ENCODE measurements at places on chromosomes 5 and 9.

- no peak for DNase-seq
These were observed 555.5 kb downstream of the CDH9 start for GRCh38 chr5:26482810-26483375.

- DNase-seq = peak; percentile 40
These were observed 12.6 kb upstream of the TMEM38B start for GRCh38 chr9:105681724-105682123.

DNA sequence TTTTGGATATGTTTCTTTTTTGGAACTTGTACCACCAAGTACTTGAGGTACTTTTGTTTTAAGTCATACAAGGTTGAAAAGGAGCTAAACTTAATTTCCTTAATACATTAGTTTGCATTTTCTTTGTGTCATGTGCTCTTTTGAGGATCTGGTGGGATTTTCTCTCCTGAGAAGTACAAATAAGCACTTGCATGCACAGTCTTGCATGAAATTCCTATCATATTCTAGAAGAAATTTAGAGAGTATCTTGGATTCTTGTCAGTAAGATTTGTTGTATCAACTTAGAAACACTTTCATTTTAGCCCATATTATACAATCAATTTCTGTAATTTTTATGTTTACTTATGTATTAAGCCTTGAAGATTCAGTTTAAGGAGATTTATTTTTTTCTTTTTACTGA, 64.9 kb downstream of the CCNH start:
- peak; percentile 22 for DNase-seq

GRCh38 chr9:95118596-95118995, 198.9 kb downstream of the FANCC start:
- DNase-seq = peak; percentile 64

GRCh38 chr9:70012569-70012968, 31.1 kb upstream of the MAMDC2 start:
- no peak for DNase-seq

DNA sequence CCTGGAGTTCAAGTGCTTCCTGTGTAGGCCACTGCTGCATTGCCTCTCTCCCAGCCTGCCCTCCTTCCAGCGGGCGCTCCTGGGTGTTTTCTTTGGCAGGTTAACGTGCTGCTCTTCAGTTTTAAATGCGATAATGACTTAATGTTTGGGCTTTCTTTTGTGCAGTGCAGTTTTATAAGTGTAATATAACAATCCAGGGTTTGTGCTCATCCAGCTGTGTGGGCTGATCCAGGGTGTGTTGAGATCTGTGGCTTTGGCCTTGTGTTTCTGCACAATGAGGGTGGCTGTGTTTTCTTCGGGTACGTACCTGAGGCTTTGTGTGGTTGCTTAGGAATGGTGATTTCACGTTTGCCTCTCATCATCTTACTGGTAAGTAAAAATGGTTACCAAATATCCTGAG, 50.6 kb downstream of the PCSK5 start:
- no peak for DNase-seq

- DNase-seq = no peak
These were observed 60.5 kb downstream of the NUP155 start for GRCh38 chr5:37310360-37310759.

GRCh38 chr9:21677387-21677786, 125.0 kb upstream of the MTAP start:
- DNase-seq = no peak

- DNase-seq = no peak
These were observed 185.1 kb downstream of the RGS3 start for GRCh38 chr9:113648586-113648985.

DNA sequence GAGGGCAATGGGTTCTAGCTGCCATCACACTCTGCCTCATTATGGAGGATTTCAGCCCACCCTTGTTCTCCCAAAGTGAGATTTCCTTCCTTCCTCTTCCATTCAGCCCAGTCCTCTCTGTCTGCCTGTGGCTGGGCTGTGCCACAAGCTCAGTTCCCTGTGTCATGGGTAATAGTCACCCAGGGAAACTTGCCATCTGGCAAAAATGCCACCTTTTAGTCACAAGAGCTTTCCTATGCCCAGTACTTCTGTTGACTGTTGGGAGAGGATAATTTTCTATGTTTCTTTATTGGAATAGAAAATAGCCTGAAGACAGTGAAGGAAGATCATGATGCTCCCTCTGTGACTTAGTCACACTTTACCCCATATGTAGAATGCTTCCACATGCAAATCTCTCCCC, 71.4 kb downstream of the TLR4 start:
- DNase-seq = no peak

DNA sequence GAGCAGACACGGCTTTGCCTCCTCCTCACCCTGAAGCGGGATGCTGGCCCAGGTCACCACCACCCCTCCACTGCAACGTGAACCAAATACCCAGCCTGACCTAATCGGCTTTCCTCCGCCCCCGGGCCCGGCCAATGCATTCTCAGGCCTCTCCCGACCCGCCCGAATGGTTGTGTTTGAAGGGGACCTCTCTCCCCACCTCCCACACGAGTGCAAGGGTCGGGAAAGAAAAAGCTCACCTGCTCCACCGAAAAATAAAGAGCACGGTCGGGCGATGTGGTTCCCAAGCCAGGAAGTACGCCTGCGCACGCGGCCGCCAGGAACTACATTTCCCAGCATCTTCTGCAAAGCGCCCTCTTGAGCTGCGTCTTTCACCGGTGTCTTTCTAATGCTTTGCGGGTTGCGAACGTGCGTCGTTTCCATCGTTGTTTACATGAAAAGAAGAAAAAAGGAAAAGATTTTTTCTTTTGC, at the start of gene ZNF883:
Gene ZNF883 (minus strand): TSS at position 282 of the 471 bp plus-strand sequence.
- DNase-seq = peak; percentile 47

DNA sequence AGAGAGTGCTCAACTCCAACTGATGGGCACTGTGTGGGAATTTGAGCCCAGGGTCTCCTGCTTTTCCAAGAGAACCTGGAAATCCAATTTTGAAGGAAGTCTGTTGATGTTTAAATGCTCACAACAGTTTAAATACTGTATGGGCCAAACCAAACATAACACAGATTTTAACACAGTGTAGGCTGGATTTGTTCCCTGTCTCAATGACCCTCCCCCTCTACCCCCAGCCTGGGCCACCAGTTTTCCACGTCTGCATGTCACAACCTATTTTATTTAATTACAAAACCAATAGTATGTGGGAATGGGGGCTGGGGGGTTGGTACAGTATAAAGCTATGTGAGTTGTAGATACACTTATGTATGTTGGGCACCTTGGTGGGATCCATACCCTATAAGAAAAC, 11.7 kb downstream of the PALM2AKAP2 start:
- DNase-seq = no peak

DNA sequence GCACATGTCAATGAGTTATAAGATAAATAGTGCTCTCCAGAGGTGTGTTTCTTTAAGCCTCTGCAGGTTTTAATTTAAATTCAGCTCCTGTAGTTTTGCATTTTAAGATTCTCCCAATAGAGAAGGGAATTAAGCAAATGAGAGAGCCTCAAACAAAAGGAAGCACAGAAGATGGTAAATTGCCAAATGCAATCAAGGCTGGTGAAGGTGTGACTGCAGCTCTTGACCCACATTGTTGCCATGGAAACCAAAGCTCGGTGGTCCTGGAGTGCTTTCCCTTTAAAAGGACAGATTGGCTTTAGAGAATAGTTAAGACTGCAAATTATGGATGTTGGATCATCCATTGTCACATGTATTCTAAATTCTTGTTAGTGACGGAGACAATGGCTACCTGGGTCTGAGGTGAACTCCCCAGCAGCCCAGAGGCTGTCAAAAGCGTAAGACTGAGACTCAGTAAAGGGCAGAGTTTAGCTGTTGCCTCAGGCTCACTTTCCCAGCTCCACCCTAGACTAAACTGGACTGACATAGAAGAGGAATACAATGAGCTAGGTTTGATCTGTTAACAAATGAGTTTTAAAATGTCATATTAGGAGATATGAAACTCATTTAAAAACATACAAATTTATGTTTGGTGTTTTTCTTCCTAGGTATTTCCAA, 12.3 kb downstream of the GAPT start:
- no peak for DNase-seq

- DNase-seq = no peak
These were observed 1400.7 kb downstream of the CDH12 start for GRCh38 chr5:21452449-21452848.

DNA sequence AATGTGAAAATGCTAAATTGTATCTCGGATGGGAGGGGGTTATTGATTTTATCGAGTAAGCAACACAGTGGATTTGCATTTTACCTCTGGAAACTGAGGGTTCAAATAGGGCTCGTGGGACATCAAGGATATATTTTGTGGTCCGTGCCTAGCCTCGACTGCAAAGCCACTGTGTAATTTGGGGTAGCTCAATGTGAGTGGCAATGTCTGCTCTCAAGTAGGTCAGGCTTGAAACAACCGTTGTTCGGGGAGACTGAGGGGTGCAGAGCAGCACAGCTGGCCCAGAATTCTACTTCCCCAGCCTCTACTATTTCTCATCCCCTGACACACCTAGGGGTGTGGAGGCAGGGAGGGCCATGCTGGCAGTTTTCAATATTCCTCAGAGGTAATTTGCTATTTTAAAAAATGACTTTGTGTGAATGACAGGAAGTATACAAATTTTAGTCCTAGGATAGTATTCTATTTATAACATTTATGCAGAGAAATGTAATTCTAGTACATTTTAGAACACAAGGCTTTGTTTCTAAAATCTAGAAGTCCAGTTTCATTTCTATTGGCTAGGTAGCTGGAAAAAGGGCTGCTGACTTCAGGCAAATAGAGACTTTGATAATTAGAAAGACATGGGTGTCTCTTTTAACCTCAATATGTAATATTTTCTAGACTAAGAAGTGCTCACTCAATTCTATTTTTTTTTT, 1.4 kb upstream of the DAB2 start:
- no peak for DNase-seq

- DNase-seq = peak; percentile 15
These were observed 35.8 kb downstream of the PIK3R1 start for GRCh38 chr5:68251386-68251785.

DNA sequence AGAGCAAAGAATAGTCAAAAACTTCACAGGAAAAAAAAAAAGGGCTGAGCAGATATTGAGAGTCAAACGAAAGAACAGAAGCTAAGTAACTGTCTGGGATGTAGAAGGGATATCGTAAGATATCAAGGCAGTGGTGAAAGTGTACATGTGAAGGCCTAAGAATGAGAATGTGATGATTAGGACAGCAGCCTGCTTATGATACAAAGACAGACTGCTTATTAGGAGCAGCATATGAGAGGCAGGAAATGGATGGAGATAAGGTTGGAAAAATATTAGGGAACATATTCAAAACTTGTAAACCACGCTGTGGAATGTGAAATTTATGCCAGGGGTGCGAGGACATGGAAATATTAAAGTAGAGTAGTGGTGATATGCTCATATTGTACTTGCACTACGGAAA, 133.1 kb upstream of the FAM174A start:
- DNase-seq = no peak

DNA sequence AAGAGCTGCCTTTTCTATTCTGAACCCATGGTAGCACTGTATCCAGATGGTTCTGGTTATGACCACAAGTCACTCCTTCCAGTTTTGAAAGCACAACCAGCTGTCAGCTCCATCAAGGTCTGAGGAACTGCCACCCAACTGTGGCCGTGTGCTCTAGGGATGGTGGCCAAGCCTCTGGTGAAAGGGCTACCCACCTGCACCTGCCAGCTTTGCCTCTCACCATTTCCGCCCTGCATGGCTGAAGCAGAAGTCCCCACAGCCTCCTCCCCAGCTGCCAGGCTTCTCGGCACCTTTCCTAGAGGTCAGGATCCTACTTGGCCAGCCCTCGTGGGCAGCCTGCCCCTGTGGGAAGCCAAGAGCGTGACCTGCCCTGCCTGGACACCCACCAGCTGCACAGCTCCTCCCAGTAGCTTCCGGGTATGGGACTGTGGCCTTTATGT, 16.8 kb downstream of the SEMA5A start:
- no peak for DNase-seq

DNA sequence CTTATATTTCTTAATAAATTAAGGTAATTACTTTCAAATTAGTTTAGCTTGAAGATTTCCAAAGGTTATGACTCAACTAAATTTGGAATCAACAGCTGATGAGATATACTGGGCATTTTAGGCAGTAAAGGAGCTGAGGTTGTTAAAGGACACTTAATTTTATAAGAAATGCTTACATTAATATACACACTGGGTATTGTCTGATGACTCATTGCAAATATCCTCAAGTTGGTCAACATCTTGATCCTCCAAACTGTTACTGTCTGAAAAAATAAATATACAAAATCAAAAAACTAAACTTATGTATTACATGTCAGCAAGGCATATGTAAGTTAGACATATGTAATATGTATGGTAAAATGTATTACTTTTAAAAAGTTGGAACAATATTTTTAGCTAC, 3.4 kb downstream of the GFM2 start:
- no peak for DNase-seq

GRCh38 chr5:81181576-81182316, 51.4 kb upstream of the CKMT2 start:
- no peak for DNase-seq

DNA sequence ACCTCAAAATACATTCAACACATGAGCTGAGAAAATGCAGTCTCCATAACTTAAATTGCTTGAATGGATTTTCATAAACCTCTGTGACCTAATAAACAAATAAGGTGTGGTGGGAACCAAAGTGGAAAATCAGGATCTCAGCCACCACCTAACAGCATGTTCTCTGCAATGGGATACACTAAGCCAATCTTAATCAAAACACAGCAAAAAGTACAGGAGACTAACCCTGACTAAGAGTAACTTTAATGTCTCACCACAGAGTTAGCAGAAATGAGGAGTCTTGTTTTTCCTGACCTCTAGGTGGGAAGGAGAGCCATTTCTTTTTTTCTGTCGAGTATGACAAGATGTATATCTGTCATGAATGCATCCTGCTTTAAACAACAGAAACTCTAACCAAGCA, 48.5 kb downstream of the PLK2 start:
- no peak for DNase-seq

- no peak for DNase-seq
These were observed 28.0 kb upstream of the SPZ1 start for GRCh38 chr5:80291761-80292160.

- DNase-seq = peak; percentile 93
These were observed 80.4 kb upstream of the ADAMTSL1 start for GRCh38 chr9:18393340-18394130.

DNA sequence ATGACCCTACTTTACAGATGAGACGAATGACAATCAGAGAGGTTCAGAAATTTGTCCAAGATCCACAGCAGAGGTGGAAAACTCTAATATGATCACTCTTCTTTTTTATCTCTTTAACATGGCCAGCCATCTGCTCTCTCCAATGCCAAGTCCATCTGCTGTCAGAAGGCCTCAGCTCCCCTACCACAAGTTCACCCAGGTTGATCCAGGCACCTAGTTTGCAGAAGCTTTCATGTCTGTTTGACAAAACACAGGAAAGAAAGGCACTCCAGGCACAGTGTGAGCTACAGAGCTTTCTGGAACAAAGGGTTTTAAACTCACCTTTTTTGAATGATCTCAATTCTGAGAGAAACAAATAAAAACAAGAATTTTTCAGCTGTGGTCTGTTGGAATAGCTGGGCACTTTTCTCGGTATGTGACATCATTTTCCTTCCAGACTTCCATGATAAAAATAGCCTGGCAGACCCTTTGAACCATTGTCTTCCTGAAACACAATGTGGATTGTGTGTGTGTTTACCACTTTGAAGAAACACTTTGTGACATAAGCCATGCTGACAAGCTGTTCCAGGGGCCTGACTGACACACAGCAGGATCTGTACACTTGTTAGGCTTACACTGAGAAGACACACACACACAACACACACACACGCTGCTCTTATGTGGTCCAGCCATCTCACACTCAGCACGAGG, 214.3 kb downstream of the AGTPBP1 start:
- DNase-seq = no peak

- peak; percentile 38 for DNase-seq
These were observed 518.1 kb downstream of the CSNK1G3 start for GRCh38 chr5:124030043-124030491.
